ENCODE measurements at places on chromosomes 7 and 10.
A peak's percentile ranks its signal among the peaks of the same experiment; 100 is the strongest.

GRCh38 chr10:2885288-2886278 lies 181.8 kb upstream of the PFKP start:
- no peak for DNase-seq

- peak; percentile 79 for DNase-seq
Measured at GRCh38 chr10:61904733-61905725, 3.5 kb downstream of the ARID5B start.

GRCh38 chr10:7819121-7819460 lies 786 bp downstream of the TAF3 start:
- peak; percentile 57 for DNase-seq

GRCh38 chr10:96271016-96271815 lies at the start of gene BLNK:
TSS of gene BLNK (minus strand) at chr10:96271569. CDS start at chr10:96271398, 171 bp downstream.
- no peak for DNase-seq

DNA sequence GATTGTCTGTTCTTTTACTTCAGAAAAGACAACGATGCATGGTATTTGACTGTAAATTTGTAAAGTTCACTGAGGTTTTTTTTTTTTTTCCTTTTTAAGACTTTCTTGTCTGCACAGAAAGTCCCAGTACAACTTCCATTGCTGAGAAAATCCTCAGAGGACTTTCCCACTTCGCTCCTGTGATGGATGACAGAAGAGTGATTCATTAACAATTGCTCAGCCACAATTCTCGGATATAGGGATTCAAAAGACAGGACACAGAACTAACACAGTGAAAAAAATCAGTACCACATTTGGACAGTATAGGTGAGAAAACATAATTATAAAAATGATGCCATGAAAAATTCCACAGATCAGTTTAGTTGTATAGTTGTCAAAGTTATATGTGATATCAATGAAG lies 48.0 kb downstream of the SEC23IP start:
- no peak for DNase-seq

DNA sequence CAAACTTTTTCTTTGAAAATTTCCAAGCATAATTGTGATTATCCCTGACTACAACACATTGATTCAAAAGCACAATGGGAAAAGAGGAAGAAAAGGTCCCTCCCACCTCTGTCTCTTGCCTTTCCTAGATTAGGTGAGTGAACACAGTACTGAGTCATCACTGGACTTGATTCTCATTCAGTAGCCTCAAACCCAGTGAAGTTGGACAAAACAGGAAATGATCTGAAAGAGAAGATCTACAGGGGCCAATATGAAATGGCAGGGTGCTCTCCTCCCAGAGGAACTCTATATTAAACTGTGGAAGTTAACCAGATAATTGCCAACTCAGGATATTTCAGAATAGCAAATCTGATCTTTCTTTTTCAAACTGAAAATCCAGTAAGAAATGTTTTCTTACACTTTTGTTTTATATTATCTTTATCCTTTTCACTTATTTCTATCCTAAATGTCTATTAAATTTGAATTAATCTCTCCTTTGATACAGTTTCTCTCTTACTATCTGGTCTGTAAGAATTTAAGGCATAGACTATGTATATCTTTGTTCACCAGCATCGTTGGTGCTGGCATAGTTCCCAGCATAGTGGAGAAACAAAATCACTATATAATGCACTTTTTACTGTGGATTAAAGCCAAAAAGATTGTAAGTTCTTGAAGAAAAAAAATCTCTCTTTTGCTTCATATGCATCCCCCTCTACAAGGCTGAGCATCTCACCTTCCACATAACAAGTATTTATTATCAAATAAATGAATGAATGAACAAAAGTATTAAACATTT lies 41.4 kb upstream of the IKZF1 start:
- DNase-seq = no peak

- DNase-seq = no peak
Measured at GRCh38 chr10:130809761-130810515, 501.6 kb downstream of the TCERG1L start.

GRCh38 chr7:103446049-103446520 lies at the start of gene SLC26A5:
TSS of gene SLC26A5 (minus strand) at chr7:103446207. CDS start at chr7:103421514, 24,693 bp downstream.
- DNase-seq = peak; percentile 45

DNA sequence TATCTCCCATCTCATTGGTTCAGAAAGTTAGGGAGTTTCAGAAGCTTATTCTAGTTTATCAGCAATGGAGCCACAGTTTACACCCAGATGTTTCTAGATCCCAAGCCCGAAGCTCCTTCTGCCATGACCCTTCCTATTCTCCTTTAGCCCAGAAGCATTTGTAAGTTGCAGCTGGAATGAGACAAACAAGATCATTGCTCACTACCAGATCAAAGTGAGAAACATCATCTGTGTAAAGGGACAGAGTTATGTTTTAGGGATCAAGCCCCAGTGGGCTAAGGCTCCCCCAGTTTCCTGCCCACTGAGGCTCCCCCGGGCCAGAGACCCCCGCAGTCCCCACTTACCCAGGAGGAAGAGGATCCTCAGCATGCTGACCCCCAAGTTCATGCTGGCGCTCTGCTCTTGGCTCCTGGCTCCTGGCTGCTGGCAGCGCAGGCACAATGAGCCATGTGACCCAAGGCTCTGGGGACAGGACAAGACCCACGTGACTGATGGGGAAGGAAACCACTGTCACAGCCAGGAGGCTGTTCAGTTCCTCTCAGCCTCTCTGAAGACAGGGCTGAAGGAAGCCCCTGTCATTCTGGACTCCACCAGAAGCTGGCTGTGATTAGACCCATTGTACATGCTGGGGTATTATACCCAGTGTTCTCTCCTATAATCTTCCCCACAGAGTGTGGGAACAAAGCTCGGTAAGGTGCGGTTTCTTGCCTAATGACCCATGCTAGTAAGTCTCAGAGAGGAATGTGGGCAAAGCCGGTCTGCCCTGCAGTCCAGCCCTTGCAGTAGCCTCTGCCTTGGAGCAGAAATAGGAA lies at the start of gene TMEM273:
Gene TMEM273, minus strand, starts transcription at position 442 of the 812 bp plus-strand sequence. Its CDS starts 55 bp downstream, at position 387.
- DNase-seq = peak; percentile 48

- peak; percentile 29 for DNase-seq
Measured at GRCh38 chr7:100044718-100045117, 4.9 kb upstream of the ZSCAN21 start.

DNA sequence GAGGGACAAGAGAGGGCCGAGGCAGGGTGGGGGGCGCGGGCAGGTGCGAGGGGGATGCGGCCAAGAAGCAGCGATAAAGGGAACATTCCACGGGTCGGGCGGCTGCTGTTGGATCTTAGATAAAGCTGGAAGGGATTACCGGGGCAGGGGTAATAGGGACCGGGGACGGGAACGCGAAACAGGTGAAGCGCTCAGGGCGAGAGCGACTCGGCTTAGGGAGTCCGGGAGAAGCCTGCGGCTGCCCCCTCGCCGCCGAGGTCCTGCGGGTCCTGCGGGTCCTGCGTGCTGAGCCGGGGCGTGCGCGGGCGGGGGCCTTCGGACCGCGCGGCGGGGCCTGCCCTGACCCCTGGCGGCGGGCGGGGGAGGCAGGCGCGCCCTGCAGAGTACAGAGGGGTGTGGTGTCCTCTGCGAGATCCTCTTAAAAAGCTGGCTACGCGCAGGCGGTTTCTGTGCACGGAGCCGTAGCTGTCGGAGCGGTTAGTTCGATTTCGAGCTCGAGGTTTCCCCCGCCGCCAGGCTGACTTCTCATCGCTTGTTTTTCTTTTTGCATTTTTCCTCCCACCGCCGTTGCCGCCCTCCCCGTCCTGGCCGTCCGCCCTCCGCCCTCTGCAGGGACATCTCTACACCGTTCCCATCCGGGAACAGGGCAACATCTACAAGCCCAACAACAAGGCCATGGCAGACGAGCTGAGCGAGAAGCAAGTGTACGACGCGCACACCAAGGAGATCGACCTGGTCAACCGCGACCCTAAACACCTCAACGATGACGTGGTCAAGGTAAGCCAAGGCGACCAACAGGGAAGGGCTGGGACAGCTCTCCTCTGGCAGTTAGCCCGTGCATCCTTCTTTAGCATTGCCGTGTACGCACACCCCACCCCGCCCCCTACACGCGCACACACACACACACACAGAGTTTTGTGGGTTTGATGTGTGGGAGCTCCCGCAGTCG lies 1.4 kb downstream of the CAV1 start:
- peak; percentile 80 for DNase-seq

DNA sequence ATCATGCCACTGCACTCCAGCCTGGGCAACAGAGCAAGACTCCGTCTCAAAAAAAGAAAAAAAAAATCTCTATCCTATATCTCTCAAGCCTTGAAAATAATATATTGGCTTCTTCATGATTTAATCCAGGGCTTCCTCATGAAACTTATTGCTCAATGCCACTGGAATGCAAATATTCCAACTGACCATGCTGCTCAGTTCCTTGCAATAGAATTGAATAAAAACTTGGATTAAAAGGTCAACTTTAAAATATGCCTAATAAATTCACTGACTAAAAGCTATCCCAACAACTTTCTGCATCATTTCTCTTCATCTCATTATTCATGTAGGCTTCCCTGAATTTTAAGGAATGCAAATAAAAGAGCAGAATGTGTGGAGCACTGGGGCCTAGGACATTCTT lies 42.1 kb upstream of the NOBOX start:
- DNase-seq = no peak

DNA sequence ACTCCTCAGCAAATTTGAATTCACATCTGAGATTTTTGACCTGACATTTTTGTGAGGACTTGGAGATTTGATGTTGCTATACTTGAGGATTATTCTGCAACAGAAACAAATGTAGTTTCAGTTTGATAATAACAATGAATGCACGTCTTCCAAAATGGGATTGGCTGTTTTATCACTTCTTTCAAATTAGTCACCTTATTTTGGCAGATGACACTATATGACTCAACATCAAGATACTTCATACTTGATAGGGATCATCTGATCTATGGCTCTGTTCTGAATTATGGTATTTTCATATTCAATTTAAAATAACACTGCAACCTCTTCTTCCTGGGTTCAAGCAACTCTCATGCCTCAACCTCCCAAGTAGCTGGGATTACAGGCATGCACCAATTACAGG lies 24.2 kb downstream of the ARL5B start:
- DNase-seq = no peak

DNA sequence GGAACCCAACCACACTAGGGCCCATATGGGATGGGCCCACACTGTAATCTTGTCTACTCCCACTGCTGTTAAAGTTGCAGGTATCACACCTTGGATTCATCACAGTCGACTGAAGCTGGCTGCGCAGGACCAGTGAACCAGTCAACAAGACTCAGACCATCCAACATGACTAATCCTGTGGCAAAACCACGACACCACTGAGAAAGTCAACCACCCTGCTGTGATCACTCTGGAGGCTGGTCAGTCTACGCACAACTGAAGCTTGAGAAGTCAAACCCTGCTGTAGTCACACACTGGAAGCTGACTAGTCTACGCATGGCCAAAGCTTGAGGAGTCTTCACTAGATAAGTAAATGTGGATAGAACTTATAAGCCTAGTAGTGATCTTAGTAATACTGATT lies 9.6 kb upstream of the CYREN start:
- no peak for DNase-seq

DNA sequence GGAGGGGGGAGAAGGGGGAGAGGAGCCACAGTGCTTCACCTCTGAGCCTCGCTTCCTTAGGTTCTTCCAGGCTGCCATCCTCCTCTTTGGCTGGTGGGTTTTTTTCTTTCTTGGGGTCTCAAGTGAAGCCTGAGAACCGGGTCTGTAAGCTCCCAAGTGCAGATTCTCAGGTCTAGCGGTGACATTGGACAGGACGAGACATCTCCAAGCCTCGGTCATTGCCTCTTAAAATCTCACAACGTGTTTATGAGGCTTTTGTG lies 817 bp upstream of the IL15RA start:
- DNase-seq = no peak

- DNase-seq = no peak
Measured at GRCh38 chr10:86855513-86855912, 99.1 kb downstream of the BMPR1A start.

- no peak for DNase-seq
Measured at GRCh38 chr7:5484921-5485320, 61.3 kb upstream of the TNRC18 start.

DNA sequence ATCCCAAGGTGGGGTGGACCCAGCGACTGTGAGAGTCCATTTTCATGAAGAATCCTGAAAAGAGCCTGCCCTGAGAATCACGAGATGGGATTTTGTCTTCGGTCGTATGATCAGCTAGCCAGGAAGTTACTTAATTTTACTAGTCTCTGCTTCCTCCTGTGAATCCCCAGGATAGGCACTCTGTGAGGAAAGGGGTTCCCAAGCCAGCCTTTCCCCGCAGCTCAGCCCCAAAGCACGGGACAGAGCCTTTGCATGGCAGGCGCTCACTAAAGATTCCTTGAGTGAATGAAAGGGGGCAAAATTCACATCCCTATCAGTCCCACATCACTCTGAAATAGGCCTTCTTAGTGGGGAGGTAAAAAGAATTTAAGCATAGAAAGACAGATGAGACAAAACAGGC lies 219.6 kb downstream of the ADARB2 start:
- no peak for DNase-seq

GRCh38 chr10:52525761-52526160 lies 211.7 kb downstream of the DKK1 start:
- DNase-seq = no peak

DNA sequence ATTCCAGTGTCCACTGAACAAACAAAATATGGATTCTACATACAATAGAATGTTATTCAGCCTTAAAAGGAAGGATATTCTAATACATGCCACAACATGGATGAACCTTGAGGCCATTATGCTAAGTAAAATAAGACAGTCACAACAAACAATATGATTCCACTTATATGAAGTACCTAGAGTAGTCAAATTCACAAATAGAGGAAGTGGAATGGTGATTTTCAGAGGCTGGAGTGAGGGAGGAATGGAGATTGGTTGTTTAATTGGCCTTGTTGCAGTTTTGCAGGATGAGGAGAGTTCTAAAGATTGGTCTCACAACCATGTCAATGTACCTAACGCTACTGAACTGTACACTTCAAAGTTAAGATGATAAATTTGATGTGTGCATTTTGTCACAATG lies 119.6 kb downstream of the CHN2 start:
- no peak for DNase-seq

- DNase-seq = no peak
Measured at GRCh38 chr10:89160339-89160738, 46.8 kb downstream of the CH25H start.

DNA sequence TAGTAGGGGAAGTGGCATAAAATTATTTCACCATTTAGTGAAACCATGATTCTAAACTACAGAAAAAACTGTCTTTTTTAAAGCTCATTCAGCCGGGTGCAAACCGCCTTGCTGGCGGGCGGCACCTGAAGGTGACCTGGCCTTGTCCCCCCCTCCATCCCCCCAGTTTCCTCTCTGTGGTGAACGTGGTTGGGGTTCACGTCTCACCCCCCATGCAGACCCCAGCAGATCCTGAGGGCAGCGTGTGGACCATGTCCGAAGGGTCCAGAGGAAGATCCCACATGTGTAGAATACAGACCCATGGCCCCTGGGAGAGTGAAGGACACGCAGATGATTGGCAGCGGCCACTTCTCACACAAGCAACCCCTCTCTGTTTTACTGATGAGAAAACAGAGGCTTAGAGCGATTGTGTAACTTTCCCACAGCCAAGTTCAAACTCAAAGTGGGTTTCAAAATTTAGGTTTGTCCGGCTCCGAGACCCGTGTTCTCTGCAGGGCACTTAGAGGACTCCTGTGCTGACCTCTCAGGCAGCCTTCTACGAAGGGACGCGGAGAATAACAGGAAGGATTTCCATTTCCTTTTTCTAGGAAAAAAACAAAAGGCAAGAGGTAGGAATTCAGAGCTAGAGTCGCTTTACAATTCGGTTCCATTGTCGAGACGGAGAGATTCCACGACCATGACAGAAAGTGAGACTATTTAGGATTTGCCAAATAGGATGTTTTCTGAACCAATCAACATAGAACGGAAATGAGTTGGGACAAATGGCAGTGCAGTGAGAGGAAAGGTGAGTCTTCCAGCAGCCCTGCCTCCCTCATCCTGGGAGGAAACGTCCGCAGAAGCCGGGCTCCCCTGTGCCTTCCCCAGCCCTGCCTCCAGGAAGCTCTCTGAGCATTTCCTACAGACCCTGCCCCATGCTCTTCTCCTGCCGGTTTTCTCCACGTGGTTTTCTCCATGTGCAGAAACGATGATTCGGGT lies 67.6 kb upstream of the PITRM1 start:
- no peak for DNase-seq

All from activated CD4-positive, alpha-beta T cell treated with anti-CD3 and anti-CD28 coated beads for 36 hours (primary cell).